ENCODE measurements at places on chromosomes 16 and 17. TPM values are rescaled to one million over a fixed set of nuclear protein-coding genes. Genes with fewer than 3 reads are reported as not detected.

DNA sequence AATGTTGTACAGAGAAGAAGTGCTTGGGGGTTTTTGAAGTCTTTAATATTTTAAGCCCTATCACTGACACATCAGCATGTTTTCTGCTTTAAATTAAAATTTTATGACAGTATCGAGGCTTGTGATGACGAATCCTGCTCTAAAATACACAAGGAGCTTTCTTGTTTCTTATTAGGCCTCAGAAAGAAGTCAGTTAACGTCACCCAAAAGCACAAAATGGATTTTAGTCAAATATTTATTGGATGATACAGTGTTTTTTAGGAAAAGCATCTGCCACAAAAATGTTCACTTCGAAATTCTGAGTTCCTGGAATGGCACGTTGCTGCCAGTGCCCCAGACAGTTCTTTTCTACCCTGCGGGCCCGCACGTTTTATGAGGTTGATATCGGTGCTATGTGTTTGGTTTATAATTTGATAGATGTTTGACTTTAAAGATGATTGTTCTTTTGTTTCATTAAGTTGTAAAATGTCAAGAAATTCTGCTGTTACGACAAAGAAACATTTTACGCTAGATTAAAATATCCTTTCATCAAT lies 57.8 kb downstream of the HLF start:
- DNase-seq, result no peak

- DNase-seq, result no peak
Observed at GRCh38 chr17:17871913-17872312, 35.1 kb upstream of the SREBF1 start.

- no peak for DNase-seq
Observed at GRCh38 chr16:23072769-23073549, 76.3 kb downstream of the USP31 start.

- no peak for DNase-seq
Observed at GRCh38 chr17:726271-726919, 6.0 kb upstream of the TLCD3A start.

DNA sequence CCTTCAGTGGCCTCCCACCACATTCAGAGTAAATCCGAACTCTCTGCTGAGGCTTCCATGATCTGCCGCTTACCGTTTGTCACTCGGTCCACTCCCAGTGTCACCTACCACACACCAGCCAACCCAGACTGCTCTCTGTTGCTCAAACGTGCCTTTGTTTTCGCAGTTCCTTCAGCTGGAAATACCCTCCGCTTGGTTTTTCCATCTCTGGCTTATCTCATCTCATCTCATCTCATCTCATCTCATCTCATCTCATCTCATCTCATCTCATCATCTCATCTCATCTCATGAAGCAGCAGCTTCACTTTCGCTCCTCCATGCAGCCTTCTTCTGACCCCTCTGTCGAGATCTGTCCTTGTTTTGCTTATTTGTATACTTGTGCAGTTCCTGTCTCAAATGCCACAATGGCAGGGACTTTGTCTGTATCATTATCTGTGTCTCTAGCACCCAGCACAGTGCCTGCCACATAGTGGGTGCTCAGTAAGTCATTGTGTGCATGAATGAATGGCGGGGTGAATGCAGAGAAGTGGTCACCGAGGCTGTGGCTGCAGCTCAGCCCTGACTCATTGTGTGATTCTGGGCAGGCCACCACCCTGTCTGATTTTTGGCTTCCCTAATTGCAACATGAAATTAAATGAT lies 3.8 kb upstream of the SNX20 start:
- no peak for DNase-seq

DNA sequence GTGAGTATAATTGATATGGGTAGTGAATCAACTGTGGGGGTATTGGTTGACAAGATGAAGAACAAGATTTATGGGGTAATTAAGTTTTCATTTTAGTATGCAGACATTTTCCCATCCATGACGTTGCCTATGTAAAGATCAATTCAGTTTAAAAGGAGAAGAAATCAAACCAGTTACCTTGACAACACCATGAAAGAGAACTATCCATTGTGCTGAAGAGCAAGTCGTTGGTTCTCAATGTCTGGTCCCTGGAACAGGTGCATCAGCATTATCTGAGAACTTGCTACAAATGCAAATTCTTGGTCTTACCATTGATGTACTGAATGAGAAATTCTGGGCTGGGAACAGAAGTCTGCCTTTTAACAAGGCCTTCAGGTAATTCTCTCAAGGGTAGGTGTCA lies 801 bp upstream of the OR4D2 start:
- no peak for DNase-seq

GPR142 gene
- not detected for total RNA-seq

OR1A1 gene
- total RNA-seq, result not detected

KRT24 gene
- total RNA-seq, result not detected
